ENCODE measurements at places on chromosomes 6 and 20.
A peak's percentile ranks its signal among the peaks of the same experiment; 100 is the strongest.

GRCh38 chr6:107697682-107698081, 126.4 kb downstream of the SCML4 start:
- DNase-seq: no peak

- no peak for DNase-seq
Observed at GRCh38 chr6:41122373-41122772, 31.8 kb downstream of the TREML1 start.

GRCh38 chr20:63238514-63239125, 2.9 kb downstream of the BIRC7 start:
- no peak for DNase-seq

DNA sequence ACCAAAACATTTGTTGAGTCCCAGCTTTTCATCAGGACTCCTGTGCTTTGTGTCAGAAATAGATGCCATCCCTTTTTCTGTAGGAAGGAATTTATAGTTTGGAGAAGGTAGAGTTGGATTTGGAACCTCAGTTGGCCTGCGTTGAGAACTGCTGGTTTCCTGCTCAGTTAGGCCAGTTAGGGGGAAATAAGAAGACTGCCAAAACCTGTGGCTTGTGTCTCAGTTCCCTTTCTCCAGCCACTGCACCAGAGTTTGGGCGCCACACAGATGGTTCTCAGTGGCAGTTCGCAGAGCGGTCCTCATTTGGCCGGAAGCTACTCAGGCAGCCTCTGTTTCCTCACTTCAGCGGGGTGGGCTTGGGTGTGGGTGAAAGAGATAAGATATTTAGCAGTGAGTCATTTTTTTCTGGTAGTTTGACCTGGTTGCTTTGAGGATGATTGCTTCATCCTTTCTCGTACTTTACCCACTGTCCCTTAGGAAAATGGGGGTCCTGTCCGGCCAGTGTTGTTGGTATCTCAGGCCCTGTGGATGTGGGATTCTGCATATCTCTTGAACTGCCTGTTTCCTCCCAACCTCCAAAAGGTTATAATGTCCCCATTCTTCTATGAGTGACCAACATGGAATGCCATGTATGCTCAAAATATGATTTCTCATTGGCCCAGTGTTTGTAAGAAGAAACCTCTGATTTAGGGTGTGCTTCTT, 53.7 kb downstream of the JARID2 start:
- no peak for DNase-seq

- no peak for DNase-seq
Observed at GRCh38 chr6:132316970-132317369, 84.3 kb downstream of the MOXD1 start.

GRCh38 chr6:37756135-37756534, 58.5 kb upstream of the MDGA1 start:
- no peak for DNase-seq

- no peak for DNase-seq
Observed at GRCh38 chr6:167896648-167897047, 69.9 kb downstream of the AFDN start.

DNA sequence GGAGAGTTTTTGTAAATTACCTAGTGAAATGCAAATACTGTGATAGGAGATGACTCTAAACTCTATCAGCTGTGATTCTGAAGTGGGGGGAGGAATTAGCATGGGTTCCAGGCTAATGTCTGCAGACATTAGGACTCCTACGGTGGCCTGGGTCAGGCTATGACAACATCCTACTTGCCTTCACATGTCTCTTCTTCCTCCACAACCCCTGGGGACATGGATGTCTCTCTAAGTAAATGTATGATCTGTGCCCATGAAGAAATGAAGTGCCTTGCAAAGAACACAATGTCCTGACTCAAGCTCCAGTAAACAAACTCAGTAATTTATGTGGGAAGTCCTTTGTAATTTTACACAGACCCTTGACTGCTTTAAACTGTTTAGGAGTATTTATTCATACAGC, 165.8 kb upstream of the EEF1E1 start:
- DNase-seq: no peak

DNA sequence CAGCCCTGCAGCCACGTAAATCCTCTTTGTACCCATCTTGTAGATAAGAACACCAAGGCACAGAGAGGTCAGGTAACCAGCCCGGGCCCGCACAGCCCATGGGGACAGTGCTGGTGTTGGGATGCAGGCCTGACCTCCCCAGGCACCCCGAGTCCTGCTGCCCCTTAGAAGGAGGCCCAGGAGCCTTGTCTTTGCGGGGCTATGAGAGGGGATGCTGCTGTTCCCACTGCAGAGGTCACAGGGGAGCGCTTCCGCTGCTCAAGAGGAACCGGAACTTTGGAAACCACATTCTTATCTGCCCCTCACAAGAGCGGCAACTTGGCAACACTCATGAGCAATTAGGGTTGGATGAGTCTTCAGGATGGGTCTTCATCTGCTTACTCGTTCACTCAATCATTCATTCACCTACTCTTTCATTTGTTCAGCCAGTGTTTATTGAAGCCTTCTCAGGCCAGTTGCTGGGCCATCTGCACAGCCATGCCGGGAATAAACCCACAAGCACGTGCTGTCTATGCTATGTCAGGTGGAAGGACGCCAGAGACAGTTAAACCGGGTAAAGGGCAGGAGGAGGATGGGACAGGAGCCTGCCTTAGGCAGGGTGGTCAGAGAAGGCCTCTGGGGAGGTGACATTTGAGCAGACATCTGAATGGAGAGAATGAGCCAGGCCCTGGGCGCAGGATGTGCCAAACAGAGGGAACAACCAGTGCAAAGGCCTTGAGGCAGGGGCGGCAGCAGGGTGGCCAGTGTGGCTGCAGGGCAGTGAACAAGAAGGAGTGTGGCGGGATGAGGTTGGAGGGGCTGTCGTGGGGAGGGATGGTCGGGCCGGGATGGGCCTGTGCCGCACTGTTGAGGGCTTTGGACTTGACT, 60.8 kb downstream of the RBM38 start:
- DNase-seq: no peak

GRCh38 chr6:81465859-81466258, 286.6 kb downstream of the TENT5A start:
- peak; percentile 1 for DNase-seq

DNA sequence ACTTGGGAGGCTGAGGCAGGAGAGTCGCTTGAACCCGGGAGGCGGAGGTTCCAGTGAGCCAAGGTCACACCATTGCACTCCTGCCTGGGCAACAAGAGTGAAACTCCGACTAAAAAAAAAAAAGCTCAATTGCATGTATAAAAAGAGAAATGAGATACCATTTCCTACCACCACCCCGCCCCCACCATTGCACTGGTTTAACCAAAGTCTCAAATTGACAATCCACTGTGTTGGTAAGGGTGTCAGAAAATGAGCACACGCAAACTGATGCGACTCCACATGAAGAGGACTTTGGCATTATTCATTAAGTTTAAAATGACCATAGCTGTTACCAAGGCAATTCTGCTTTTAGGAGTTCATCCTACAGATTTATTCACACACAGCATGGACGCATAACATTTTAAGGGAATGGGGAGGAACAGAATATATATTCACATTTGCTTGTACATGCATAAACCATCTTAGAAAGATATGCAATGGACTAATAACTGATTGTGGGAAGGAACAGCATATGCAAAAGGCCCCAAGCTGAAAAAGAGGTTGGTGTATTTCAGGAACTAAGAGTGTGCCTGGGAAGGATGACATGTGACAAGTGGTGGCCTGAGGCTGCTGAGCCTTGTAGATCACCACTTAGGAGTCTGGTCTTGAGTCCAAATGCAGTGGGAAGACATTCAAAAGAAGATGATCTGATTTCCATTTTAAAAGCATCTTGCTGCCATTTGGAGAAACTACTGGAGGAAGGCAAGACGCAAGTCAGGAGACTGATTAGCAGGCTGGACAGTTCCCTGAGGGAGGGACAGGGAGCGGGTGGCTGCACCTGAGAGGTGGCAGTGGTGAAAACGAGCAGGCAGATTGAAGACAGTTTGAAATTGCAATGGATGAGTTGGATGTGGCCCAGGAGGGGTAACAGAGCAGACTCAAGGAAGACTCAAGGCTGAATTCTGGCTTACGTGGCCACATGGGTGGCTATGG, 37.2 kb upstream of the PTPN1 start:
- DNase-seq: no peak

- DNase-seq: no peak
Observed at GRCh38 chr6:45677381-45678284, 299.9 kb upstream of the SUPT3H start.

GRCh38 chr6:10722820-10723566, at the start of gene TMEM14C:
TSS of gene TMEM14C (plus strand) at chr6:10723070. CDS start at chr6:10724614, 1,544 bp downstream.
- DNase-seq: peak; percentile 94

DNA sequence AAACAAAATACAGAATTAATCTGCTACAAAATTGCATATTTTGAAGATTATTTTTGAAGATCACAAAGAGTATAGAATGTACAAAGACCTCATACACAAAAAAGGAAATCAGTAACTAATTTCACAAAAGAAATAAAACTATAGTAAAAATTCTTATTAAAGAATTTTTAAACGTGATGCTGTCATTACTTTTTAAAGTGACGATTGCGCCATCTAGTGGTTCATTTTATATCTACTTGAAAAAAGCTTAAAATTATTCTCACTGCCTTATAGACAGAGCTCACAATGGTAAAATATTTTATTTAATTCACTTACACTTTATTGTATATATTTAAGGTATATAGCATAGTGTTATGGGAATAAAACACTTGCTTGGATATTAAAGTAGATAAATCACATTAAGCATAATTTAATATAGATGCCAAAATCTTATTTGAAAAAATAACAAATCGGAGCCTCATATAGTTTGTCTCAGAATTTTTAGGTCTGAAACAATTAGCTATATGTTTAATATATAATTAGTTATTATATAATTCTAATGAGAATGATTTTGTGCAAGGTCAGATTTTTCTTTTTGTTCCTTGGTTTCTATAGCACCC, 128.8 kb downstream of the PHF3 start:
- peak; percentile 41 for DNase-seq

DNA sequence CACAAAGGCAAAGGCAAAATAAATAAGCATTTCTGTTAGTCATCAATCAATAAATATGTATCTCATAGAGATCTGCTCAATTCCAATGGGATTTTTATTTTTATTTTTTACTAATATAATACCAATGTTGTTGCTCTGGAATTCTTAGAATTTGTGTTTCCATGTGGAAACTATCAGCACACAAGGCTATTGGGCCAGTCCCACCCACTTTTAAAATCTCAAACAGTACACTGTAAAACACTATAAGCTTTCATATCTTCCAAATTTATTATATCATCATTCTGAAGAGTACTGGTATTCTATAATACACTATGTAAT, 563.8 kb upstream of the MARCKS start:
- DNase-seq: no peak

Data from neuronal stem cell (in vitro differentiated cells).